Activated naive CD4-positive, alpha-beta T cell treated with anti-CD3 and anti-CD28 coated beads, Interleukin-2, amount 50 U/mL, for 16 hours (primary cell): ENCODE measurements at places on chromosomes 2 and 18.

GRCh38 chr2:43905871-43906270, 67.1 kb downstream of the ABCG8 start:
- DNase-seq, result no peak

DNA sequence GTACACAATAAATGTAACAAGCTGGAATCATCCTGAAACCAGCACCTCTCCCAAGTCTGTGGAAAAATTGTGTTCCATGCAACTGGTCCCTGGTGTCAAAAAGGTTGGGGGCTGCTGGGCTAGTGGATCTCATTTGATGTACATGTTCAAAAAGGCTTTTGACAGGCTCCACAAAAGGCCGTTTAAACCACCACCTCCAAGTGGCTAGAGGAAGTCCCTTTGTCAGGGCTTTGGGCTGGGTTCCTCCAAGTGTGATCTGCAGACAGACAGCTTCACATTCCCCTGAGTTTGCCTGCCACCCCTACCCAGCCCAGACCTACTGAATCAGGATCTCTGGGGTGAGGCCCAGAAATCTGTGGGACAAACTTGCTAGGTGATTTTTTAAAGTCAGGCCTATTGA, 84.7 kb downstream of the TGFA start:
- no peak for DNase-seq

- no peak for DNase-seq
These were observed 258.9 kb upstream of the TNP1 start for GRCh38 chr2:217118559-217119284.

- DNase-seq, result no peak
These were observed 99.5 kb downstream of the GFPT1 start for GRCh38 chr2:69287544-69287943.

DNA sequence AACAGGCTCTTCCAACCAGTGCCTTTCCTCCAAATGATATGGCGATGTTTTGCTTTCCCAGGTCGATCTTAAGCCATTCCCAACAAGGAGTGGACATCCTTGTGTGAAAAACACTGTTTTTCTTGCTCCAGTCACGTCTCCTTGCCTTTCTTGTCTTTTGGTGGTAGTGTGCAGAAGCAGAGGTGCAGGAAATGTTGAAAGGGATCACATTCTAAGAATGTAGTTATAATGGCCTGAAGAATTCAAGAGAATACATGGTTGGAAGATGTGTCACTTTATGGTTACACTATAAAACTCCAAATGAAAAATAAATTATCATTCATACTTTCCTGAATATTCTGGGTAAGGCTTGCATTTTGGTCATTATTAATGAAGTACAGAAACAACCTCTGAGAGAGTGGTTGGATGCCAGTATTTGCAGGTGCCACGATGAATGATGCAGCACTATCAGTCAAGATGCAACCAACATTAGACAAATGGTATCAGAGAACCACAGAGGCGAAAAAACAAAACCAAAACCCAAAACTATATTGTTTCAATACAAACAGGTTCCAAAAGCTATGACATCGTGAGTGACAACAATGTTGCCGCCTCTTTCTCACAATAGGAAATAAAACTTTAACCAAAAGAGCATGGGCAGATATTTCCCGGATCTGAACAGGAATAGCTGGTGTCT, 27.5 kb upstream of the POLE4 start:
- no peak for DNase-seq

DNA sequence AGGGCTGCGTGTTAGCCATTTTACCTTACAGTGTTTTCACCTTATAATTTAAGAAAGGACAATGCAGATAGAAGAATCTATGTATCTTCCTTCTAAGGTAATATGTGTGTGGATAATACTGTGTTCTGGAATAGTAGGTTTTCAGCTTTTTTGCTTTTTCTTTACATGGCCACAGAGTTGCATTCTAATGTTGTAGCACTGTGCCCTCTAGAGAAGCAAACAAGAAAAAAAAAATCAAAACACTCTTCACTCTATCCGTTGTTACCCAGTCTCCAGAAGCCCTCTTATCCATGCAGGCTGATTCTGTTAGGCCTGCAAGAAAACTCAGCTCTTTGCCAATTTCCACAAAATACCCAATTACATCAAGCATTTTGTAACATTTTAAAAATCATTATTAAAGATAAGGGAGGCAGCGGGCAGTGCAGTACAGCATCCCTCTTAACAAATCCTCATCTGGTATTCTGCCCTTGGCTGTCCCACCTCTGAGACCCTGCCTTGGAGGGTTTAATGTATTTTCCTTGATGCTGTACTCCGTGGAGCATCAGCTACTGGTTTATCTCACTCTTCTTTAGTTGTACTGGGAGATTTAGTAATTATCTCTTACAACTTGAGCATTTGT, 41.8 kb downstream of the CDH7 start:
- DNase-seq, result no peak

DNA sequence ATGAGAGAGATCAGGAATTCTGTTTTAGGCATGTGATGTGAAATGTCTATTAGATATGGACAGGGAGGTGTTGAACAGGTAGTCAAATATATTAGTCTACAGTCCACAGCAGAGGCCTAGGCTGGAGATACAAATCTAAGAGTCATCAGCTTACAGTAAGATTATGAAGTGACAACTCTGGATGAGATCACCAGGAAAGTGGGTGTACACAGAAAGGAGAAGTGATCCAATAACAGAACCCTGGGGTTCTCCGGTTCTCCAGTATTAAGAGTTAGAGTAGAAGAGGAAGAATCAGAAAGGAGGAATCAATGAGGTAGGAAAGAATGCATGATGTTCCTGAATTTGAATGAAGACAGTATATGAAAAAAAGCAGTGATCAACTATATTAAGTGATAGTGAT, 362.3 kb downstream of the FIGN start:
- no peak for DNase-seq

- DNase-seq, result peak; percentile 57
These were observed at the start of gene TGFBRAP1 for GRCh38 chr2:105329561-105330495. TGFBRAP1 (minus strand) TSS chr2:105329735; CDS start chr2:105308301, 21,434 bp downstream.

GRCh38 chr2:50770299-50770698, 261.6 kb downstream of the NRXN1 start:
- DNase-seq, result no peak

- DNase-seq, result no peak
These were observed 33.0 kb downstream of the PRKD3 start for GRCh38 chr2:37291680-37292079.

GRCh38 chr2:121015971-121016485, 269.0 kb downstream of the TFCP2L1 start:
- DNase-seq, result no peak

- no peak for DNase-seq
These were observed at the start of gene IL36A for GRCh38 chr2:113005030-113005509. IL36A (plus strand) TSS chr2:113005459; CDS start chr2:113005872, 413 bp downstream.

DNA sequence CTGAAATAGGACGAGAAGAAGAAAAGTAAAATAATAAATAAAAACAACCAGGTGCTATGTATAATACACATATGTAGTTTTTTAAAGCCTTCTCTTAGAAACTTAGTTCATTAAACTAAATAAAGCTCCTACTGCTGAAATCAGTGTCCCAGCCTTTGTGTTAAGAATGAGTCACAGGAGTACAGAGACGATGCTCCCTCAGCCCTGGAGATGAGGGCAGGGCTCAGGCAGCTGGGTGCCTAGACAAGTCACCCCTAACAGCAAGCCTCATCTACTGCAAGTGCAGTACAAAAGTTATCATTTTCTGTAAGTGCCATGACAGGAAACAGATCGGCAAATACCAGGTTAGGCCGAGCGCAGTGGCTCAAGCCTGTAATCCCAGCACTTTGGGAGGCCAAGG, 18.2 kb downstream of the KIDINS220 start:
- no peak for DNase-seq

DNA sequence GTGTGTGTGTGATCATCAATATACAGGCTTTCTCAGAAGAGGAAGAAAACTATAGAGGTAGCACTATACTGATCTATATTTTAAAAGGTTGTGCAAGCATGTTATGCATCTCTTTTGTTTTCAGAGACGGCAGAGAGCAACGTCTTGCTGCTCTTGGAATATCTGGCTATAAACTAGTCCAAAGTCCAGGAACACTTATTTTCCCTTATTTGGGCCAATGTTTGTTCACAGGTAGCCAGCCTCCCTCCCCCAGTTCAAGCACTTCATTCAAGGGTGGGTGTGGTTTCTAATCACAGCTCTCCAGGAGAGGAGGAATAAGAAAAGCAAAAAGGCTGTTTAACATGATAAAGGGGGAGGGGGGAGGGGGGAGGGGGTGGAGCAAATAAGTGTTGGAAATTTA, 4.2 kb downstream of the FZD5 start:
- no peak for DNase-seq
